ENCODE measurements at places on chromosomes 12 and 14. TPM values are rescaled to one million over a fixed set of nuclear protein-coding genes. Genes with fewer than 3 reads are reported as not detected.

The EML5 gene
- total RNA-seq, result 0.53 TPM

The PKP2 gene
- not detected for total RNA-seq

The USP44 gene
- 0.21 TPM for total RNA-seq

The SP7 gene
- not detected for total RNA-seq

The CLEC9A gene
- not detected for total RNA-seq

The TIMM9 gene
- total RNA-seq, result 39.0 TPM

The FLVCR2 gene
- total RNA-seq, result 2.5 TPM

The PTPRQ gene
- total RNA-seq, result not detected

The GCH1 gene
- 3.9 TPM for total RNA-seq

The C12orf54 gene
- total RNA-seq, result not detected

The ANKRD13A gene
- 45.8 TPM for total RNA-seq

The APOF gene
- not detected for total RNA-seq

The ANKRD33 gene
- total RNA-seq, result not detected

The ADIPOR2 gene
- total RNA-seq, result 61.3 TPM

The RNASE7 gene
- not detected for total RNA-seq

The KSR2 gene
- total RNA-seq, result not detected

The PIK3C2G gene
- not detected for total RNA-seq

The SMCO2 gene
- not detected for total RNA-seq

The SPTLC2 gene
- 16.6 TPM for total RNA-seq

The SLC22A17 gene
- total RNA-seq, result 9.5 TPM

The SINHCAF gene
- 104 TPM for total RNA-seq

The BICDL1 gene
- total RNA-seq, result 7.7 TPM
